ENCODE measurements at places on chromosomes 1 and 21.

GRCh38 chr1:201886103-201886885 lies 2.4 kb upstream of the SHISA4 start:
- DNase-seq: no peak

DNA sequence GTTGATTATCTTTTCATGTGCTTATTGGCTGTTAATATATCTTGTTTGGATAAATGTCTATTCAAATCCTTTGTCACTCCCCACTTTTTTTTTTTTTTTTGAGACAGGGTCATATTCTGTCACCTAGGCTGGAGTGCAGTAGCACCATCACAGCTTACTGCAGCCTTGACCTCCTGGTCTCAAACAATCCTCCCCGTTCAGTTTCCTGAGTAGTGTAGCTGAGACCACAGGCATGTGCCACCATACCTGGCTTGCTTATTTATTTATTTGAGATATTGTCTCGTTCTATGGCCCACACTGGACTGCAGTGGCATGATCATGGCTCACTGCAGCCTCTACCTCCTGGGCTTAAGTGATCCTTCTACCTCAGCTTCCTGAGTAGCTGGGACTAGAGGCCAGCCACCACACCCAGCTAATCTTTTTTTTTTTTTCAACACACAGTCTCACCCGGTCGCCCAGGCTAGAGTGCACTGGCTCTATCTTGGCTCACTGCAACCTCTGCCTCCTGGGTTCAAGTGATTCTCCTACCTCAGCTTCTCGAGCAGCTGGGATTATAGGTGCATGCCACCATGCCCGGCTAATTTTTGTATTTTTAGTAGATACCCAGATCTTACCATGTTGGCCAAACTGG lies 13.9 kb upstream of the MYCL start:
- DNase-seq: peak; percentile 1

- no peak for DNase-seq
Measured at GRCh38 chr1:207744000-207744534, 7.8 kb upstream of the CD46 start.

DNA sequence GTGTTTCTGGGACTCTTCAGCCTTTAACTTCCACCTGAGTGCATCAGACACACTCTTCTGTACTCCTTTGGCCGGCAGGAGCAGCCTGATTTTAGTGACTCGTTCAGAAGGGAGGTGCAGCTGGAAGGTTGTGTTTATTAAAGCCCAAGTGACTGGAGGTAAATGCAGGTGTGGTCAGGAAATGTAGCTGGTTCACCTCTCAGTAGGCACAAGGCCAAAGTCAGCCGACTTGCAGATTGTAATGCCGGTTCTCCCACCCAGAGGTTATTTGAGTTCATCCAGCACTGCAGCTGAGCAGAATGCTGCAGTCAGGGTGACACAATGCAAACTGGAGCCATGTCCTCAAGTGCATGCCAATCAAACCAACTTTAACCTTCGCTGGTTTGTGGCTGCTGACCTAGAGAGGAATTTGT lies 91.5 kb downstream of the SPATA46 start:
- no peak for DNase-seq

DNA sequence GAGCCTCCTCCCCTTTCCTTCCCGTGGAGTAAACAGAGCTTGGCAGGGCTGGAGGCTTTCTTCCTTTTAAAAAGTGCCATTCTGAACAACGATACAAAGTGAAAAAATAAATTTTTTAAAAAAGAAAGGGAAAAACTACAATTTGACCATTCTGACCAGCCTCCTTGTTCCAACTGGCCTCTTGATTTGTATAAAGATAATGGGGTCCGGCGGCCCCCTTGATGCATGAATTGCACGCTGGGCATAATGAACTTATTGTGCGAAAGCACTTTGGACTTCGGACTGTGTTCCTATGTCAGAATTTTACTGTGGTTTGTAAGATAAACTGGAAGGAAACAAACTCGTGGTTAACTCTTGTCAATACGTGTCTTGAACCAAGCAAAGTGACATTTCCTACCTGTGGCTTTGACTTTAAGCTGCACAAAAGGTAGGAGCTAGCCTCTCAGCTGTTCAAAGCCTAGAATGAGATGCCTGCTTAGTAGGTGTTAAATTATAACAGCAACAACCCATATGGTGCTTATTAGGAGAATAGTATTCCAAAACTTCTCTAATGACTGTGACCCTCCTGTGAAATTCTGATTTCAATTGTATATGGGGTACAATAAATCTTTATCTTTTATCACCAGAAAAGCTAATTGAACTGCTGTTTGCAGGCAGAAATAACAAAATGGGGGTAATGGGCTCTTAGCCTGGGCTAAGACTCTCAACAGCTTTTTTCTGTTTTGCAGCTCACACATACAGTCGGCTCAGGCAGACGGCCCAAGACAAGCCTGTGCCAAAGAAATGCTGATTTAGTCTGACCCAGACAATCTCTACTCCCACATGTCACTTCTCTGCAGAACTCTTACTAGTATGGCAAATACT lies 9.3 kb downstream of the IRF2BP2 start:
- DNase-seq: peak; percentile 43

- no peak for DNase-seq
Measured at GRCh38 chr1:20124456-20125057, 5.2 kb upstream of the PLA2G2D start.

DNA sequence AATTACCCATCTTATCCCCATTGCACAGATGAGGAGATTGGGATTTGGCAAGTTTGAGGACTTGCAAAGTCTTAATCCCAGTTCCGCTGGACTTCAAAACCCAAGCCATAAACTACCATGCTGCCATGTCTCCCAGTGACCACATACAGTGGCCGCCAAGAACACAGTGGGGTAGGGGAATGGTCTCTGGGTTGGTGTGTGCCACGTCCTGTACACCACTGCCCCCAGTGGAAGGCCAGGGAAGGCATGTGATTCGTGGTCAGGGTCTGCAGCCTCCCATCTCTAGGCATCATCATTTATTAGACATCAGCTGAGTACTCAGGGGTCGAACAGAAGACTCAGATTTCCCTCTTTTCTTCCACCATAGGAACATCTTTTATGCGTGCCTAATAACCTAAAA lies 76.0 kb downstream of the MAN1C1 start:
- DNase-seq: no peak

DNA sequence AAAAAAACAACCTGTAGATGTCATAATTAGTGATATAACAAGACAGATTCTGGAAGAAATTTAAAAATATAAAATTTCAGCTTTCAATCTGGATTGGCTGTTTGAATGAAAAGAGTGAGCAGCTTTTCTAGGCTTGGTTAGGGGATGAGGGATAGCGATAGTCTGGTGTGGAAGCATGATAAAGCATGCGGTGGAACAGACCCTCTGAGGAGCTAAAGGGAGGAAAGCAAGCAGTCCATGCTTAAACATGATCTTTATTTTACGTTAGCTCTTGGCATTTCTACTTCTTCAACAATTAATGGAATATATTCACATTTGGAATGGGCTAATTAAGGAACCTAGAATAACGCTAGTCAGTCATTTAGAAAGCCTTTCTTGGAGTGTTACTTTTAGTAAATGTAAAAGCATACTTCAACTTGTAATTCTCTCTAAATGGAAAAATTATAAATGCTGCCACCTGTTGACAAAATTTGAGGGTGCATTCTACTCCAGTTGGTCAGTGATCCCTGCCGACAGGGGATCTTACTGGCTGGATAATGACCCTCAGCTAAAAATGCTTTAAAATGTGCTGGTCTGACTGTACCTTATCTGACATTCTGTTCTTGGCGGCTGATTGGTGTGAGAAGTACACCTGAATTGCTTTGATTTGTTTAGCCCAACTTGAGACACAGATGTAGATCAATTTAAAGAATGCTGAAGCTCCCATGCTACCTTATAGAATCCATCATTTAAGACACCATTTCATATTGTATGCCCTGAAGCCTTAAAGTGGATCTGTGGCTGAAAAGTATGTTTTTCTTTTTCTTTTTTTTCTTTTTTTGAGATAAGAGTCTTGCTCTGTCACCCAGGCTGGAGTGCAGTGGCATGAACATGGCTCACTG lies 61.2 kb downstream of the AK4 start:
- peak; percentile 76 for DNase-seq

GRCh38 chr1:211497489-211498045 lies 5.6 kb upstream of the RD3 start:
- no peak for DNase-seq

DNA sequence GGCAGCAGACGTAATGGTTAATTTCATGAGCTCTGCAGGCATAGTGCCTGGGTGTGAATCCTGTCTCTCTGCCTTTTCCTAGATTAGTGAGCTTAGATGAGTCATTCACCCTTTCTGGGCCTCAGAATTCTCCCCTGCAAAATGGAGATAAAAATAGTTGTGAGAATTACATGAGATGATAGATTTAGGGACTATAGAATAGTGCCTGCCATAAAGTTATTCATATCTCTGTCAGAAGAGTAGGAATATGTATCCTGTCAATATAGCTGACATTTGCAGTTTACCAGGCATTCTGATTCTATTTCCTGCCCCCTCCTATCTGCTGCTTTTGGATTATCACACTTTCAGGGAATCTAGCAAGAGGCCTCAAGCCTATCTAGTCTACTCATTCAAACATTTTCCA lies 112.0 kb downstream of the PDE4B start:
- no peak for DNase-seq

DNA sequence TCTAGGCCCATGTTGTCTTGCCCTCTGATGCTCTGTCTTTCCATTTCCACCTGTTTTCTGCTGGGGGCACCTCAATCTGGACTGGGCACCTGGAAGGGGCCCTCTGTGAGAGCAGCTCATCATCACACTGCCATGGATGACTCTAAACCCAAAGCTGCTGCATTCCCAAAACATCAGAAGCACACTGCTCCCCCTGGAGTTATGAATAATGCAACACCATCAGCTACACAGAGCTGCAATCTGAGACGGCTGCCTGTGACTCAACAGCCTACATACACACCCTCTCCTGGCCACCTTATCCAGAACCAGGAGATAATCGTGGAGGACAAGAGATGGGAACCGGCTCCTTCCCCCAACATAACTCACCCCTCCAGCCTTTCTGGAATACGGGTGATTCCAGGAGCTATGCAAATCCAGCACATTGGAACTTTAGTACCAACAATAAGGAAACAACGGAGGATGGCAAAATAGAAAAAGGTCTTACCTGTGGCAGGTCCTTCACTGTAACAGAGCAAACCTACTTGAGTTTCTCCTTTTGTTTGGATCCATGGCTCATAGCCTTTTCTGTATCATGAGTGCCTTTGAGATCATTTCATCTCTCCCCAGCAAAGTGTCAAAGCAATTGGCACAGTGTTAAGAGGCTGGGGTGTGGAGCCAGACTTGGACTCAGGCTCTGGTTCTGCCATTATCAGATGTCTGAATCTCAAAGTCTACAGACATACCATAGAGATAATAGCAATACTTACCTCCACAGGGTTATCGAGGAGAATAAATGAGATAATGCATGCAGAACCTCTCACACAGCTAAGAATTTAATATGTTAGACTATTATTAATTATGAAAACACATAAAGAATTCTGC lies 29.3 kb downstream of the AK2 start:
- DNase-seq: peak; percentile 61

GRCh38 chr21:32135401-32136363 lies 143.2 kb downstream of the MIS18A start:
- DNase-seq: no peak

DNA sequence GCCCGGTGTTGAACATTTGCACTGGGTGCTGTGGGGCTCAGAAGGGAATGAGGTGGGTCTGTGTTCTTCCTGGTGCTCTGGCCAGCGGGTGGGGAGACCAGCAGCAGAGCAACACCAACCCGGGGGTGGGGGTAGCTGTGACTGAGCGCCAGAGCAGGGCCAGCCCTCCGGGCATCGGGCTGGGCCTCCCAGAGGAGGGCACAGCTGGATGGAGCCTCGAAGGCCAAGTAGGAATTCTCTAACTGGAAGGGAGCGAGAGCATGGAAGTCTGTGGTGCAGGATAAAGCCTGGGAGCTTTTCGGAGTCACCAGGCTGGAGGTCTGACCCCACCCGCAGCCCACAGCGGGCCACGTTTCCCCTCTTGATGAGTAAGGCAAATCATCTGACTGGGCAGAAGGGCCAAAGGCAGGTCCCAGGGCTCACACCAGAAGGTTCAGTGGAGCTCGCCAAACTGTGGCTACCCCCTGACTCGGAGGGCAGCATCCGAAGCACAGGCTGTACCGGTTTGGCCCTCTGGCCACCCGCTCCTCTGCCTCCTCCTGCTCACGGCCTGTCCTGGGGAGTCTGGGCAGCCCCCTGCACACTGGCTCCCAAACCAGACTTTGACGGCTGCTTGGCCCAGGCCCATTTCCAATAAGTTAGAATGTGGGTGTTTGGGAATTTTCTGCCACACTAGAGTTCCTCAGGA lies 18.8 kb downstream of the SLC1A7 start:
- DNase-seq: no peak

GRCh38 chr1:84145068-84145467 lies 997 bp downstream of the PRKACB start:
- peak; percentile 47 for DNase-seq
